ENCODE measurements at places on chromosomes 6 and 20.

GRCh38 chr6:2797564-2798031 lies 32.4 kb downstream of the WRNIP1 start:
- H3K27me3 ChIP-seq: no peaks in the 10 kb centered on the region
- no peaks in the 10 kb centered on the region for H3K36me3 ChIP-seq
- peaks cover 33% of the 10 kb centered on the region for H3K4me1 ChIP-seq
- H3K4me3 ChIP-seq: no peak overlapping the region

DNA sequence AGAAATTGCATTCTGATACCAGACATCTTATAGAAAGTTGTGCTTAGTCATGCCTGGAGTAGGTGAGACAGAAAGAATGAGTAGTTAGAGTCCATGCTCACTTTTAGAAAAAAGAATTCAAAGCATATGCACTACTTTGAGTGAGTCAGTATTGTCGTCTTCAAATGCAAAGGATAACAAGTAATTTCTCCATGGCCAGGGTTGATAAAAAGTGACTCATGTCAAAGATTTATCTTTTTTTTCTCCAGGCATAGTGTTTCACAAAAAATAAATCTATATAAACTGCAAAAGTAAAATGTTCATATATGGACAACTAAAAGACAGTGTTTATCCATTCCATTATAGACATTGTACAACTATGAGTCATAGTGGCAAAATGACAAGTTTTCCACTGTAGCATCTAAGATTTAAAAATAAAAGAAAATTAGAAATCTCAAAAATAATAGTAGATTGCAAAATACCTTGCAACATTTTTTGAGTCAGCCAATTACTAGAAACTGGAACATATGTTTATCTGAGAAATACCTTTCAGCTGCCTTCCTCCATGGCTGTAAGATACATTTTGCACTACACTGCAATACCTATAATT lies 329.6 kb downstream of the GRIK2 start:
- no peak overlapping the region for H3K4me3 ChIP-seq
- no peaks in the 10 kb centered on the region for H3K4me1 ChIP-seq
- no peak for DNase-seq
- H3K27ac ChIP-seq: no peak overlapping the region
- no peaks in the 10 kb centered on the region for H3K36me3 ChIP-seq

- no peaks in the 10 kb centered on the region for H3K36me3 ChIP-seq
- peak overlapping the region; percentile 87 for H3K27ac ChIP-seq
- peaks cover 34% of the 10 kb centered on the region for H3K4me1 ChIP-seq
Measured at GRCh38 chr20:43849496-43850186, 65.0 kb upstream of the TOX2 start.

DNA sequence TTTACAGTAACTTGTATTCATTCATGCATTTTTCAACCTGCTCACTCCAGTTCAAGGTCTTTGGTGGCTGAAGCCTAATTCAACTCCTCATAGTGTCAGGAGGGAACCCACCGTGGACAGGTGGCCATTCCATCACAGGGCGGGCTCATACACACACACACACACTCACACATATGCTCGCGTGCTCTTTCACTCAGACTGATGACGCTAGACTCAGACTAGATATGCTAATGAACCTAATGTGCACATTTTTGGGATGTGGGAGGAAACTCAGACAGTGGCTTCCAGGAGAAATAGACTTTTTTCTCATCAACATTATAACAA lies 56.7 kb downstream of the TRIM27 start:
- H3K4me3 ChIP-seq: peak overlapping the region; percentile 64
- H3K27ac ChIP-seq: peak overlapping the region; percentile 90
- H3K4me1 ChIP-seq: peaks cover 12% of the 10 kb centered on the region
- no peaks in the 10 kb centered on the region for H3K27me3 ChIP-seq
- no peak for DNase-seq

DNA sequence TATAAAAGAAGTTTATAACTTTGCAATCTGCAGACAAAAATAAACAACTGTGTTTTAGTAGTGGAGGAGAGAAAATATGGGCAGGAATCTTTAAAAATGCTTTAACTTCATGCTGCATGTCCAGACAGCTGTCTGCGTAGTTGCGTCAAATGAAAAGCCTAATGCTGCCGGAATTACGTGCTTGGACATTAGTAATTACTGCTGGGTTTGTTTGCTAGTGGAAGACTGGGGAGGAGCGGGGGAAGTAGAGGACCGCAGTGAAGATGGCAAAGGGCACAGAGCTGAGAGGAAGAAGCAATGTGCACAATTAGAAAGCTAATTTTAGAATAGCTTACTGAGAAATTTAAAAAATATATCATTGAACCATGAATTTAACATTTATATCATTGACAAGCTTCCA lies 2.4 kb downstream of the SNAP25 start:
- H3K36me3 ChIP-seq: no peaks in the 10 kb centered on the region
